CD8-positive, alpha-beta memory T cell (primary cell): ENCODE measurements at places on chromosomes 4 and X. TPM values are rescaled to one million over a fixed set of nuclear protein-coding genes. Genes with fewer than 3 reads are reported as not detected.

The DNAJB14 gene
- total RNA-seq = 43.8 TPM

The IL21 gene
- total RNA-seq = 3.1 TPM

The MBNL3 gene
- total RNA-seq = 27.8 TPM

The DCLK2 gene
- total RNA-seq = not detected

The NXF2B gene
- not detected for total RNA-seq

The TSPAN7 gene
- total RNA-seq = not detected

The PABPC5 gene
- not detected for total RNA-seq

The CXCL1 gene
- not detected for total RNA-seq

The CENPU gene
- 54.5 TPM for total RNA-seq

The SCML1 gene
- 1.1 TPM for total RNA-seq

The SH2D1A gene
- 94.6 TPM for total RNA-seq

The KLB gene
- not detected for total RNA-seq

The GATA1 gene
- total RNA-seq = not detected

The HEPH gene
- not detected for total RNA-seq

The NAT8L gene
- total RNA-seq = 0.55 TPM

The RHOH gene
- total RNA-seq = 148 TPM

The TBC1D8B gene
- total RNA-seq = 1.5 TPM

The SUPT20HL1 gene
- not detected for total RNA-seq
